ENCODE measurements at places on chromosomes 5 and 9.

DNA sequence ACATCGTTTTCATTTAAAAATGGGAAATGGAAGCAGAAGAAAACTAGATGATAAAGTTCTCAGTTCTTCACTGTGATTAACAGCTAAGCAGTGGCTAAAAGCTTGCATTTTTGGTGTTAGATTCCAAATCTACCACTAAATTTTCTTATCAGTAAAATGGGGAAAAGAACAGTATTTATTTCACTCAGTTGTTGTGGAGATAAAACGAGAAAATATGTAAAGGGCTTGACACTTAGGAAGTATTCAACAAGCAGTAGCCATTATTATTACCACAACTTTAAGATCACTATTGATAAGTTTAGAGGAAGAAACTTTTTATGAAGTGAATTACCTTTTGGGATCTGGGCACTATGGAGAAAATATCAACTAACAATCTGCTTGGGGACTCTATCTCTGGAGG lies 4.5 kb downstream of the STOM start:
- no peak for DNase-seq

DNA sequence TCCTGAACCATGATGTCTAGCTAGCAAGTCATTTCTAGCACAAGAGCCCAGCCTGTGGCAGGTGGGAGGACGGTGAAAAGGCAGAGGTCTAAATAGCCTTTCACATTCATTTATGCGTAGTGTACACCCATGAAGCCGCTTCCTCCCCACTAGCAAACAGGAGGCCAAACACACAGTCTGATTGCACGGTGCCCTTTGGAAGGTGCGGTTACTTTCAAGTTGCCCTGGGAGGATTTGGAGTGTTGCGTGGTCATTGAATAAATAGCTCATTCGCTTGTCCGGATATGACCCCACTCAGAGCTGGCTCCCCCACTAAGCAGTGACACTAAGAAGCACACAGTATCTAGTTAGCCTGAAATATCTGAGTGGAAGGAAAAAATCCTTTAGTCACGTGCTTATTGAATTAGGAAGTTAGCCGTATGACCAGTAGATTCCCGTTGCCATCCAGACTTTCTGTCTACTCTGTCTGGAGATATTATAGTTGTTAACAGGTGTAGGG lies 664 bp upstream of the ARSB start:
- DNase-seq, result no peak

GRCh38 chr5:107146901-107147300 lies 523.8 kb downstream of the EFNA5 start:
- DNase-seq, result no peak

- DNase-seq, result no peak
Observed at GRCh38 chr9:136077491-136077890, 17.6 kb downstream of the NACC2 start.

- no peak for DNase-seq
Observed at GRCh38 chr9:103942200-103942599, 151.9 kb upstream of the SMC2 start.

- DNase-seq, result no peak
Observed at GRCh38 chr5:125398466-125398865, 652.0 kb upstream of the ZNF608 start.

DNA sequence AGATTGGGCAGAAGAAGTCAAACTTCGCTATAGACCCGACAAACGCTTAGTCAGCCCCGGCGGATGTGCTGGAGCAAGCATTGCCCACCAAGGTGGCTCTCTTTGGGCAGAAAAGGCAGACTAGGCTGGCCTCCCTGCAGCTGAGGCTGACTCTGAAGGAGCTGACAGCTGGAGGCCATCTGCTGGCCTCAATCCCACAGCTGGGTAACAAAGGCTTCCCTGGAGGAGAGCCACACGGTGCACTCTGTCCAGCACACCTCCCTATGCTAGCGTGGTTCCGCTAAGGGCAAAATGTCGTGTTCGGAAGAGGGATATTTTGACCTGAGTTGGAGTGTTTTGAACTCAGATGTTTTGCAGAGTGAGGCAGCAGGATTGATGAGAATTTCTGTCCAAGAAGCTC lies 103.5 kb upstream of the PTCH1 start:
- DNase-seq, result no peak

- DNase-seq, result no peak
Observed at GRCh38 chr5:93622240-93622885, 39.3 kb downstream of the NR2F1 start.

DNA sequence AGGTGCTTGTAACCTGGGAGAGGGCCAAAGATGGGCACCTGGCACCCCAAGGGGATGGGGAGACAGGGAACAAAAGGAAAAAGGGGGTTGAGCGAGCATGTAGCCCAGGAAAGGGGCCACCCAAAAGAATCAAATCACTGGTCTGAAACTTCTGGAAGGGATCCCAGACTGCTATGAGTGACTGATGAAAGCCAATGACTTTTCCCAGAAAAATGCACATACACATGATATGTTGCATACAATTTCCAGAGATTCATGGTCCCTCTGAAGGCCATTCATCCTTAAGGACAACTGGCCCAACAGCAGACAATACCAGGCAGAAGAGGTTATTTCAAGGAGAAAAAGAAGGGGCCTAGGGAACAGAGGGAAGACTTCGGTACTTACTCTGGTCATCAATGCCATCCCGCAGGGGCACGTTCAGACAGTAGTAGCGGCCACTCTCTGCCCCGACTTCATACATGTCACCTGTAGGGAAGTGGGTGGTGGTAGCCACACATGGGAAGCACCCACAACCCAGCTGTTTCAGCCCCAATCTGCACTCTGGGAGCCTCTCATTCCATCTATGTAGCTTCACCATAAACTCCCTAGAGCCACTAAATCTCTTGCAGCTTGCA lies 8.4 kb downstream of the HDAC3 start:
- DNase-seq, result no peak

- no peak for DNase-seq
Observed at GRCh38 chr9:112038017-112038408, 137.1 kb downstream of the SUSD1 start.

GRCh38 chr9:127140181-127140580 lies 17.7 kb upstream of the ANGPTL2 start:
- DNase-seq, result no peak

GRCh38 chr9:130149654-130150286 lies 22.4 kb upstream of the NCS1 start:
- DNase-seq, result no peak

DNA sequence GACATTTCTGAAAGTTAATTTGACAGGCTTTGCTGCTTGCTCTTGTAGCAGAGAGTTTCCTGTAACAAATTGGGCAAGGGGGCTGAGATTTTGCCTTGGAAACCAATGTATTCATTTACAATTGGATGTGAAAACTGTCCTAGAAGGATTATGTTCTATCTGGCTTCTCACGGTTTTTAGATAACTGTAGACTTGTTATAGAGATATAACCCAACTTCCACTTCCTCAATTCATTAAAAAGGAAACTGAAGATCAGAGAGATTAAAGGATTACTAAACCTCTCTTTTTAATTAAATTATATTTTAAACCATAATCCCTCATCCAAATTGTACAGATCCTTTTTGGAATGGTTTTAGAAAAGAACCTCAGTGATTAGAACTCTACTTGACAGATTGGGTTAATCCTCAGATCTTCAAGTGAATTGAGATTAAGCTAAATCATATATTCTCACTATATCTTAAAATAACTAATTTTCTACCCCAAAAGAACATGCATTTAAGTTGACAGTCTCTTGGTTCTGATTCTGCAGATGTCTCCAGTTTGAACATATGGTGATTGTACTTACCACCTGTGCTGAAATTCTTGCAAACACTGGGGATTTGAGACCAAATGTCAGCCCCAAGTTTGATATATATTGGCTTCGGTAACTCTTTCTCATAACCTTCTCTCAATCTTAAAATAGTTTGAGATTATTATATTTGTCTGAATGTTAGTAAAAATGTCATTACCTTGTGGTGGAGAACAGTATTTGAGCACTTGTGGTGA lies 130.1 kb upstream of the C9orf72 start:
- DNase-seq, result no peak

DNA sequence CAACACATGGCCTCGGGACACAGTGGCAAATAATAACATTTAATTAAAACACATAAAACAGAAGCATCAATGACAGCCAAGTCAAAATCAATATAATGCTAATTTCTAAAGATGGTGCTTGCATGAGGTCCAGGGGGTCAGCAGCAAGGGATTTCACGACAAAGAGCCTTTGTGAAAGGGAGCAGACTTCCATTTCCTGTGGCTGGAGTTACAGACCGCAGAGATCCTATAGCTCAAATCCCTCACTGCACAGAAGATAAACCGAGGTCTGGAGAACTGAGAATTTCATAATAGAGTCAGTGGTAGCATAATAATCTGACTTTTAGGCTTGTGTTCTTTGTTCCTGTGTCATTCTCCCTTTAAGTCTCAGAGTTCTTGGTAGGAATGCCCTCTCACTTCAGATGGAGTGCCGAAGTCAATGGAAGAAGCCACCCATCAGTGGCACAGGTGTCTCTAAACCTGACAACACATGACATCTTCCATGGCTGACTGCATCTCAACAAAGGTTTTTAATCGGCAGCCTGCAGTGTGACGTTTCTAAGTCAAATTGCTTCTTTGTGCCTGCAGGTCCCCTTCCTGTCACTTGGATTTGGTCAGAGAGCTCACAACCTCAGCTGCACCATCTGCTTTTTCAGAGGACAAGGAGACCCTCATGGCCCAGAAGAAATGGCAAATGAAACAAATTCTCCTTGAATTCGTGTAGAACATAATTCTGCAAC lies 67.4 kb downstream of the CARTPT start:
- DNase-seq, result no peak

- DNase-seq, result no peak
Observed at GRCh38 chr5:159555084-159555483, 224.8 kb upstream of the IL12B start.

GRCh38 chr5:177315411-177315810 lies 3.7 kb upstream of the MXD3 start:
- DNase-seq, result no peak
